ENCODE measurements at places on chromosomes 16 and 17.

GRCh38 chr16:12059216-12059769 lies 82.8 kb downstream of the SNX29 start:
- DNase-seq: no peak

- DNase-seq: no peak
These were observed 21.3 kb upstream of the EMP2 start for GRCh38 chr16:10601444-10602408.

DNA sequence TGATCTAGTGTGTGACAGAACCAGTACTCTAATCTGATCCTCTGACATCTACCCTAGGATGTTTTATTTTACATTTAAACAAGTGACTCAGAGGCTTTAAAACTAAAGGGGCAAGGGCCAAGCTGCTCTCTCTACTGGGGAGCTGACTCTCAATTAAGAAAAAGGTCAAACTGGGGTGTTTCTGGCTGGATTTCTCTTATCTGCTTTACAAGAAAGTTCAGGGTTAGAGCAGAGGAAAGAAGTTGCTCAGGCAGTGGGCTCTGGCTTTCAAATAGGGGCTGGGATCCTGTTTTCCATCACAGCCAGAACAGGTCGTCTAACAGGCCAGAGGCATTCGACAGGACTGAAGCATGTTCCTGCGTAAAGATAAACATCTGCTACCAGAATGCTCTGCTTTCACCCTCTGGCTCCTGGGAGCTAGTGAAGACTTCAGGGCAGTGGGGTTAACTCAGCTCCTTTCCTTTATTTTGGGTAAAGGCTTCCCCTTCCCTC lies 8.5 kb downstream of the MMP28 start:
- no peak for DNase-seq

- no peak for DNase-seq
These were observed 55.5 kb upstream of the FAM20A start for GRCh38 chr17:68656666-68657065.

- DNase-seq: no peak
These were observed 163.5 kb downstream of the SDK2 start for GRCh38 chr17:73480740-73481139.

GRCh38 chr17:16889088-16889465 lies 82.8 kb downstream of the TNFRSF13B start:
- no peak for DNase-seq

GRCh38 chr16:29126057-29126494 lies 141.2 kb downstream of the LAT start:
- no peak for DNase-seq

DNA sequence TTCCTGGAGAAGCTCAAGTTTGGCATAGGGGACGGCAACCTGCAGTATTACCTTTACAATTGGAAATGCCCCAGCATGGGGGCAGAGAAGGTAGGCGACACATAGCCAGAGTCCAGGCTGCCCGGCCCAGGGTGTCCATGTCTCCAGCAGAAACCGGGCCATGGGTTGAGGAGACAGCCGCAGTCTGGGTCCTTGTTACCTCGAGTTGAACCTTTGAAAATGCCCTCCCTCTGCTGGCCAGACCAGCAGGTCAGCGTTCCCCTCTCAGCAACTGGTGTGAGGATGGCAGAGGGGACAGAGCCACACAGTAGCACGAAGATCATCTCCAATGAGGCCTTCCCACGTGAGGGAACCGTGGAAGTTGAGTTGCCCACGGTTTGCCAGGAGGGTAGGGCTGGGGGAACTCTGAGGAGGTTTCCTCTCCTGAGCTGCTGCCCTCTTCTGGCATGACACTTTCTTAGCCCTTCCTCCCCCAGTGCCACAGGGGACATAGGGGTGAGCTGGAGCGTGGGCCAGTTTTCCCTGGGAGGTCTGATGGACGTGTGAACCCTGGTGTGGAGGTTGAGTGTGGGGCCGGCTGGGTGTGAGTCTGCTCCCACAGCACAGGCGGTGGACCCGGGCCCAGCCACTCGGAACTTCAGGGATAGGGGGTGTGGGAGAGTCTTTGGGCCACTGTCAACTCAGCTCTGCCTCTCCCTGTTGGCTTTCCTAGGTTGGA lies 27.2 kb downstream of the PLCD3 start:
- DNase-seq: no peak

DNA sequence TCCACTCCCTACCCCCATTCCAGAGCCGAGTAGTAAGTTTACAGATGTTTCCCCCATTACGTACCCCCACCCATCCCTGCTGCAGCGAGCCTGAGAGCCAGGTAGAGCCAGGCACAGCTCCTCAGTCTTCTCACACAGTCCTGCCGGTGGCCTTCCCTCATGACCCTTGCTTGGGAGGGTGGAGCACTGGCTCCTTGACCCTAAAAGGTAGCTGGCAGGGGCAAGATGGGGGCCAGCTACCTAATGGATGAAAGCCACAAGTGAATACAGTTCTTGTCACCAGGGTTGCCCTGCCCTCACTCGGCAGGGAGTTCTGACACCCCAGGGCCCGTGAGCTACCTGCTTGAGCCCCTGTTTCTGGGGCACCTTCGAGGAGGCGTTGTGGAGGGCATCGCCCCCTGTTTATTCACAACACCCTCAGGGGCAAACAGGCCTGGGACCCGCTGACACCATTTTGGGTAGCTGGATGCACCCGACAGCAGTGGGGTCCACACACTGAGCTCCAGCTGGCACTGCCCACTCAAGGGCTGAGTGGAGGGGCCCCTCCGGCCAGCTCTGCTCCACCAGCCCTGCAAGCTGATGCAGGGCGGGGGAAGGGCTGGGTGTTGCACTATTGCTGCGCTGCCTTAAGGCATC lies 22.2 kb downstream of the ADAM11 start:
- DNase-seq: no peak

- no peak for DNase-seq
These were observed 148.4 kb upstream of the FAM20A start for GRCh38 chr17:68749349-68750207.

GRCh38 chr16:1019231-1020090 lies 37.9 kb downstream of the SOX8 start:
- no peak for DNase-seq

- no peak for DNase-seq
These were observed 249.6 kb upstream of the AXIN2 start for GRCh38 chr17:65811043-65811442.

GRCh38 chr16:78106686-78107085 lies 7.2 kb downstream of the WWOX start:
- DNase-seq: no peak

DNA sequence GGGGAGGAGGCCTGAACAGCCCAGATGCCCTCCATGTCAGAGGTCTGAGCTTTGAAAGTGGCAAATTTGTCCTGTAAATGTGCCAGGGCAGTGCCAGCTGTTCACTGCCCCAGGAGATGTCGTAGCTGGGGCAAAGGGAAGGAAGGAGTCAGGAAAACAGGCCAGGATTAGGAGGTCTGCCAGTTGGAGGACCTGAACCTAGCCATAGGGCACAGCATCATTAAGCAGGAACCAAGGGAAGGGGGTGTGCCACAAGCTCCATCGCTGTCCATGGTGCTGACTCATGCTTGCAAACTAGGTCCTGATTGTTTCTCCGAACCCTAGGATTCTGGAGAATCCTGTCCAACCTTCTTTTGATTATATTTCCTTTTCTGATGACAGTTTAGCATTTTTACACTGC lies 124.2 kb downstream of the TMEM132E start:
- DNase-seq: no peak

DNA sequence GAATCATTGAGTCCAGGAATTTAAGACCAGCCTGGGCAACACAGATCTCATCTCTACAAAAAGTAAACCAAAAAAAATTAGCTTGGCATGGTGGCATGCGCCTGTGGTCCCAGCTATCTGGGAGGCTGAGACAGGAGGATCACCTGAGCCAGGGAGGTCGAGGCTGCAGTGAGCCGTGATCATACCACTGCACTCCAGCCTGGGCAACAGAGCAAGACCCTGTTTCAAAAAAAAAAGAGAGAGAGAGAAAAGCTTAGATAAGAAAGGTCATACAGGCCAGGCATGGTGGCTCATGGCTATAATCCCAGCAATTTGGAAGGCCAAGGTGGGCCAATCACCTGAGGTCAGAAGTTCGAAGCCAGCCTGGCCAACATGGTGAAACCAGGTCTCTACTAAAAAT lies 63.5 kb upstream of the DNAH17 start:
- no peak for DNase-seq

DNA sequence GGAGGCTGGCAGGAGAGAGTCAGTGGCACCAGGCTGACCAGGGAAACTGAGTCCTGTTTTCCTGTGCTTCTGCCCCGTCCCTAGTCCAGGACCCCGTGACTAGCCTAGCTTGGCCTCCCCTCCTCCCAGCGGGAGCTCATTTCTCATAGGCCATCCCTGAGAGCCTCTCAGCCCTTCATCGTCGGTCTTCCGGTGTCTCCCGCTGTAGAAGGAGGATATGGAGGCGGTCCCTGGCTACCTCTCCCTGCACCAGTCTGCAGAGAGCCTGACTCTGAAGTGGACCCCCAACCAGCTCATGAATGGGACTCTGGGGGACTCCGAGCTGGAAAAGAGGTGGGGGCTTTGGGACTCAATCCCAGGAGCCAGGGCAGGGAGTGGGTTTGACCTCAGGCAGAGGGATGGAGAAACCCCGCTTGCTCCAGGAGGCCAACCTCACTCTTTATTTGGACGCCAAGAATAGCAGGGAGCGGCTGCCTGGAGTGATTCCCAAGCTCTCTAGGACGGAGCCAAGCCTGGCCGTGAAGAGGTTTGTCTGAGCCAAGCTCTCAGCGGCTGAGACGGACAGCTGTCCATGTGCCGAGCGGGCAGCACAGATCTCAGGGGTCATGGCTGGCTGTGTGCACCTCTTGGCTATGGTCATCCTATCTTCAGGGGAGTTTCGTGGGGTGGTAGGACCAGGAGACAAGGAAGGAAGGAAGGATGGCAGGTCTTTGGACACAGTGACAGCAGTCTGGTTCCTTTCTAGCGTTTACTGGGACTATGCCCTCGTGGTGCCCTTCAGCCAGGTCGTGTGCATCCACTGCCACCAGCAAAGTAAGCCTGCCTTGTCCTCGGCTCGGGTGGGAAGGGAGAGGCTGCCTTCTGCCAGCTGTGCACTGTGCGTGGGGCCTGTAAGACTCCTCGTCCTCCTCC lies 26.8 kb downstream of the SGSM2 start:
- DNase-seq: no peak

- no peak for DNase-seq
These were observed 608 bp upstream of the PGS1 start for GRCh38 chr17:78377858-78378224.

GRCh38 chr16:68645494-68646388 lies 631 bp downstream of the CDH3 start:
- DNase-seq: no peak

DNA sequence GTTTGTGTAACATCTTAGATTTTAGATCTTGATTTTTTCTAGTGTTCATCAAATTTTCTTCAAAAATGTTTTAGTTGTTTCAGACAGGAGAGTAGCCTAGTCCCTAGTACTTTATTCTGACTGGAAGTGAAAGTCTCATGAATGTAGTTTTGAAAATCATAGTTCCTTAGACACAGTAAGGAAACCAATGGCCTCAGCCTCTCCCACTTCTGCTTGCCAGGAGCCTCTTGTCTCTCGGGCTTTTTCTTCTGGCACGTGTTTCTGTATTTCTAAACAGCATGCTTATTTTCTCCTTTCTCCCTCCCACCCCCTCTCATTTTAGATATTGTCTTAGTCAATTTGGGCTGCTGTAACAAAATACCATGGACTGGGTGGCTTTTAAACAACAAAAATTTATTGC lies 9.8 kb downstream of the SLFN5 start:
- no peak for DNase-seq

GRCh38 chr17:47239967-47240651 lies 13.5 kb upstream of the ITGB3 start:
- peak; percentile 77 for DNase-seq

DNA sequence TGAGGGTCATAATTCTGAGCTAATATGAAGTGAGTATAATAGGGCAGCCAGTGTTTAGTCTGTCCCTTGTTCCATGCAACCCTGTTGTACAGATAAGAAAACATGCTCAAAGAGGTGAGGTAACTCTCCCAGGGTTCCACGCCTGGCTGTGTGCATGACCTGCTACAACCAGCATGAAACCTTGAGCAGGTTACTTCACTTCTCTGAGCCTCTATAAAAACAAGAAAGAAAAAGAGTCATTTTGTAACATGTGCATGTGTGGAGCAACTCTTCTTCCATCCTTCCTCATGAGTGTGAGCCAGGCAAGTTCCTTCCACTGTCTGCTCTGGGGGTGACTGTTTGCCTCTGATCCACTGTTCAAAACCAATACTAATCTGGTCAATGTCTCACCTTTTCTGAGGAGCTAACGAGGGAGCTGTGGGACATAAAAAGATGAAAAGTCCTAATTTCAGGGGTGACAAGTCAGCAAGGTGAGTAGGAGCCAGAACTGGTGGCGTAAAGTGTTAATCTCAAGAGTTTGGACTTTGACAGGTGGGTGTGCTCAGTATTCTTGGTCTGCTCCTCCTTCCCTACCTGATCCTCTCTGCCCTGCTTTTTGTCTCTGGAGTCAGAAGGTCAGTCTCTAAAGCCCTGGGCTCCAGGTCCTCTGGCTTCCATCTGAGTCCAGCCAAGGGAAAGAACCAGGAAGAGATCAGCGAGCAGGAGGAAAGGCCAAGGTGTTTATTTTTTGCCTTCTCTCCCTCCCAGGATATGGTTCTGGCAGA lies 21.5 kb downstream of the GFOD2 start:
- DNase-seq: no peak

GRCh38 chr16:5505091-5505887 lies 407.7 kb upstream of the EEF2KMT start:
- DNase-seq: no peak

Measured in fibroblast of skin of left quadriceps (primary cell).